ENCODE measurements at places on chromosomes 5 and 9. TPM values are rescaled to one million over a fixed set of nuclear protein-coding genes. Genes with fewer than 3 reads are reported as not detected.

GRCh38 chr9:38423973-38424843 lies at the start of gene IGFBPL1:
TSS of gene IGFBPL1 (minus strand) at chr9:38424454. CDS start at chr9:38424424, 30 bp downstream.
- peak; percentile 79 for DNase-seq

GMCL2 gene
- not detected for total RNA-seq

GRCh38 chr9:132586830-132587591 lies 4.6 kb downstream of the BARHL1 start:
- no peak for DNase-seq

DNA sequence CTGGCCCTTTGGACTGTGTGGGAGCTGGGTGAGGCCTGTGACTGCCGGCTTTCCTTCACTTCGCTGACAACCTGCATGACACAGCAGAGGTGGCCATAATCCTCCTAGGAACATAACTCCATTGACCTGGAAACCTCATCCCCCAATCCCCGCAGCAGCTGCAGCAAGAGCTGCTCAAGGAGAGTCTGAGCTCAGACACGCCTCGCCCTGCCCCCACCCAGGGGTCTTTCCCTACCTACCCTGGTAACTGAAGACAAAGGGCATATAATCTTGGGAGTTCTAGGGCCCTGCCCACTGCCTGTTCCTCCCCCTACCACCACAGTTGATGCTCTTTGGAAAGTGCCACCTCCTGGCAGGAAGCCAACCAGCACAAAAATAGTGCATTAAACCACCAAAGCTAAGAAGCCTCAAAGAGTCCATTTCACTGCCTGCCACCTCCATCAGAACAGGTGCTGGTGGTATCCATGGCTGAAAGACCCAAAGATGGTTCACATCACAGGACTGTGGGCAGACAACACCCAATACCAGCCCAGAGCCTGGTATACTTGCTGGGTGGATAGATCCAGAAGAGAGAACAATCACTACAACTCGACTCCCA lies 18.4 kb downstream of the TRIM36 start:
- DNase-seq = no peak

CAST gene
- total RNA-seq = 83.0 TPM

- peak; percentile 51 for DNase-seq
These were observed 509 bp downstream of the LVRN start for GRCh38 chr5:115962565-115963402.

- peak; percentile 1 for DNase-seq
These were observed 110.0 kb downstream of the PSAT1 start for GRCh38 chr9:78406933-78407332.

DNA sequence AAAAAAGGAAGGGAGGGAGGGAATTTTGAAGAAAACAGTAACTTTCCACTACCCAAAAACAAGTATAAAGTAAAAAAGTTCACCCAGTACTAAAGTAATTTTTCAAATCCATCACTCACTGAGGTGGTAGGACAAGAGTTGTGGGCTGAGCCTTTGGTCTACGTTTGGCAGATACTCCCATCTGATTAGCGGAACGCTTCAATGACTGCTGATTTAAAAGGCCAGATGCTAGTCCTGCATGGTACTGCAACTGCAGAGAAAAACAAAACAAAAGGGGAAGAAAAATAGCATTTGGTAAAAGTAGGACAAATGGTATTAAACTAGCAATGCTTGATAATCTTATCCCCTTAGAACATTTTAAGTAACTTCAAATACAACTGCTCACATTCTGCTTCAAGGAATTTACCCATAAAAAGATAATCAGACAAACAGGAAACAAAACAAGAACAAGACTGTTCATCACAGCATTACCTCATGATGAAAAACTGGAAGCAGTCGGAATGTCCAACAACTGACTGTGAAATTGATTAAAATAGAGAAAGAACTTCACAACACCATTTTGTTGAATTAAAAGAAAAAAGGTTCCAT lies 65.4 kb downstream of the MED27 start:
- DNase-seq = no peak

DNA sequence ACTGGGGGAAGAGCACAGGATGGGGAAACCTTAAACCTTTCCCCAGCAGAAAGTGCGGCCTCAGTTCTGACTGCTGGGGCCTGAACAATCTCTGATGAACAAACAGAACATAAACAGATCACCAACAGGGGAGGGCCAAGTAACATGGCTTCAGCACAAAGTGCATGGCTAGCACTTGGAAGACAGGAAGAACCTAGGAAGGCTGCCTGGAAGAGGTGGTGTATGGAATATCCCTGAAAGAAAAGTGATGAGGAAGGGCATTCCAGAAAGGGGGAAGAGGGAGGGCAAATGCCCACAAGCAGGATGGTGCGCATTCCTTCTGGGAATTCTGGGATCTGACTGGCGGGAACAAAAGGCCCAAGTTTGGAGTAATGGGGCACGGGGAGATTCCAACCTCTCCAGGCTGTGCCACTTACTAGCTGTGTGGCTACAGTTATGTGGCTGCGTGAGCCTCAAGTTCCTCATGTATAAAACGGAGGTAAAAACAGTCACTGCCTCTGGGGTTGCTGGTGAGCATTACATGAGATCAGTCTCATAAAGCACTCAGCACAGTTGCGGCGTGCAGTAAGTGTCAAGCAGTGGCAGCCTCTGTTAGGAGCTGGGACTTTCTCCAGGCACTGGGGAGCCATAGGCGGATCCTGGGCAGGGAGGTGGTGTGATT lies 1.6 kb downstream of the PDGFRB start:
- DNase-seq = no peak

DNA sequence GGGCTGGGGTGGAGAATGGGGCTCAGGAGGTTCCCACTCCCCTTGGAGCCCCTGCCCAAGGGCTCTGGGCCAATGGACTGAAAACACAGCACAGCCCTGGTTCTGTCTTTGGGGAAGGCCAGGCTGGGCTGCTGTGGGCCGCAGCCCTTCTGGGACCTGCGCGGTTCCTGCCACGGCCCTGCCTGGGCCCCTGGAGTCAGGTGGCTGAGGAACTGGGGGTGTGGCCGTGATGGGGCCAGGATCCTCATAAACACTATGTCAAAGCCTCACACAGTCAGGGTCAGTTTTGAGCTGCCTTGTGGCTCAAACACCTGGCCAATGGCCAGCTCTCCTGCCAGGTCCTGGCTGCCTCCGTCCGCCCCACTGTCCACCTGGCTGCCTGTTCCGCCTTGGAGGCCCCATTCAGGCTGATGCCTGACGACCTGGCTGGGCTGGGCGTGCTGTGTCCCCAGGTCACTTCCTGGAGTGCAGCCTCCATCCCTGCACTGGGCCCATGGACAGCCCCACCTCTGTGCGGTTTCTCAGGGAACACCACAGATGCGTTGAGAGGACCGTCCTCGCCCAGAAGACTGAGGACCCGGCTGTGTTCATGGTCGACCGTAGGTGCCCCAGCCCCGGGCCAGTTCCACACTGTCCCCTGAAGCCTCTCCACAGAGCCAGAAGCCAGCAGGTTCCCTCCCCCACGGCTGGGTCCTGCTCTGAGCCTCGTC lies 27.5 kb downstream of the PAEP start:
- no peak for DNase-seq

GRXCR2 gene
- total RNA-seq = not detected

- no peak for DNase-seq
These were observed 1.1 kb downstream of the PRUNE2 start for GRCh38 chr9:76904661-76905457.

DNA sequence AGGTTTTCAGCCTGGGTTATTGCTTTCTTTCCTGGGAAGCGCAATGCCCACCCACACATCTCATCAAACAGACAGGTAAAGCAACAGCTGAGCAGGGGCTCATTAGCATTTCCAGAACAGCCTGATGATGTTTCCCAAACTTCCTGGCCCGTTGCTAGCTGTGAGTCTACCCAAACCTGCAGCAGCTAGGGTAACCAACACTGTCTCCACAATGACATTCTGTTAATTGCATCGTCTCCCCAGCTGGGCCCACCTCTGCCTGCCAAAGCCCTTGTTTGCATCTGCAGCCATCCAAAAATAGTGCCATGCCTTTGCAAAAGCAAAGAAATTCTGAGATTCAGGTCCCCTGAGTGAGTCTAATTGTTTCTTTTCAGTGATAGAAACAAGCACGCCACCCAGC lies 273.0 kb downstream of the MED10 start:
- DNase-seq = no peak

- no peak for DNase-seq
These were observed 123.9 kb upstream of the HAPLN1 start for GRCh38 chr5:83844449-83845068.

GRCh38 chr5:151449297-151449696 lies 1.9 kb downstream of the SLC36A1 start:
- DNase-seq = no peak

- no peak for DNase-seq
These were observed 277.4 kb downstream of the GABRB2 start for GRCh38 chr5:161269125-161269524.

DNA sequence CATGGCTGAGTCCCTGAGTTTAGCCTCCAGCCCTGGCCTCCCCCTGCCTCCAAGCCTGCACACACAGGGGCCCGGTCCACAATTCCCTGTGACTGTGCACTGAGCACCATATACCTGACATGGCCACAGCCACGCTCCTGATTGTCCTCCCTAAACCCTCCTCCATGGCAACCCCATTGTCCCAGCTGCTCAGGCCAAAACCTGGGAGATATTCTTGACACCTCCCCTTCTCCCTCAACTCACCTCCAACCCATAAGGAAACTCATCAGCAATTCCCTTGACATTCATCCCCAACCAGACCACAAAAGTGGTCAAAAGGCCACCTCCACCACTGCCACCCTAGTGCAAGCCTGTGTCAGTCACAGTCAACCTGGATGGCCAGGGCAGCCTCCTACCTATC lies 107.5 kb upstream of the MVB12B start:
- no peak for DNase-seq

SLC6A7 gene
- not detected for total RNA-seq

DNA sequence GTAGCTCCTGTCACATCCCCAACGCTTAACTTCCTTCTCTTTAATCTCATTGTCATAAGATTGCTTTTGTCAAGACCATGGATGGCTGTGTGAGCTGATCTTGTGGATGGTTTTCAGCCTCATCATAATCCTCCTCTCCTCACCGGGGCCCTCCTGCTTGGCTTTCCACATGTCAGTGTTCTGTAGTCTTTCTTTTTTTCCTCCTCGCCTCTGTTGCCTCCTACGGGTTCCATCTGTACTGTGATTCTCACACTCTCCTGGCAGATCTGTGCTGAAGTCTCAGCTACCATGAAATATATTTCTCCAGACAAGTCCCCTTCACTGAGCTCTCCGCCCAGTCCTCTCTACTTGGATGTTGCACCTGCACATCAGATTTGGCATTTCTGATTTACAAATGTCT lies 34.9 kb upstream of the FAM120AOS start:
- DNase-seq = no peak

DNA sequence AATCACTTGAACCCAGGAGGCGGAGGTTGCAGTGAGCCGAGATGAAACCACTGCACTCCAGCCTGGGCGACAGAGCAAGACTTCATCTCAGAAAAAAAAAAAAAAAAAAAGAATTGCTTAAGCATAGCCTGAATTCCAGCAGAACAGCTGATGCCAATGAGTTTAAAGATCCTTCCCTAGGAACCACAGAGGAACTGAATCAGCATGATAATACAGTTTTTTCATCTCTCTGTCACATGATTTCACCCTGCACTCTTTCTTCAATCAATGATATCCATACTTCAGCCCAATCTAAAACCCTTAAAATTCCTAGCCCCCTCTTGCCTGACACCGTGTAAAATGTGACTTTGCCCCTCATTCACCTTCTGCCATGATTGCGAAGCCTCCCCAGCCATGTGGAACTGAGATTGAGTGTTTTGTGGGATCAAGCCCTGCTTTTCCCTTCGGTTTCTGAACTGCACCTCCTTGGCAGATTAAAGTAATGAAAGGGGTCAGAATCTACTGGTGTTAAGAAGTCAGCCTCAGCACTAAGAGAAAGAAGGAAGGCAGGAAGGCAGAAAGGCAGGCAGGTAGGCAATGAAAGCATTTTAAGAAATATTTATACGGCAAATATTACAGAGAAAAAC lies 20.9 kb upstream of the DMXL1 start:
- DNase-seq = peak; percentile 82

GRCh38 chr5:95988877-95989276 lies 27.2 kb upstream of the ELL2 start:
- no peak for DNase-seq

IFNE gene
- not detected for total RNA-seq

DNA sequence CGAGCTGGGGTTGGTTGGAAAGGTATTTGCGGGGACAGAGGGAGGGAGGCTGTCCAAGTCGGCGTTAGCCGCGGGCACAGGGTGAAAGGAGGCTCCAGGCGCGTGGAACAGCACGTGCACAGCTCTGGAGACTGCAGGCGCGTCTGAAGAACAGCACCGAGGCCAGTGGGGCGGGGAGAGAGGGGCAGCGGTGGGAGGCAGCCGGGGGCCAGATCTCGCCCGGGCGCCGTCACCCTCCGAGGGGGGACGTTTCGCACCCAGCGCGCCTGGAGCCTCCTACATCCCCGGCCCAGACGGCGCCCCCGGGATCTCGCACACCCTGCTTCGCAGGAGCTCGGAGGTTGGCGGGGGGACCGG lies 79.6 kb downstream of the NTNG2 start:
- no peak for DNase-seq

DNA sequence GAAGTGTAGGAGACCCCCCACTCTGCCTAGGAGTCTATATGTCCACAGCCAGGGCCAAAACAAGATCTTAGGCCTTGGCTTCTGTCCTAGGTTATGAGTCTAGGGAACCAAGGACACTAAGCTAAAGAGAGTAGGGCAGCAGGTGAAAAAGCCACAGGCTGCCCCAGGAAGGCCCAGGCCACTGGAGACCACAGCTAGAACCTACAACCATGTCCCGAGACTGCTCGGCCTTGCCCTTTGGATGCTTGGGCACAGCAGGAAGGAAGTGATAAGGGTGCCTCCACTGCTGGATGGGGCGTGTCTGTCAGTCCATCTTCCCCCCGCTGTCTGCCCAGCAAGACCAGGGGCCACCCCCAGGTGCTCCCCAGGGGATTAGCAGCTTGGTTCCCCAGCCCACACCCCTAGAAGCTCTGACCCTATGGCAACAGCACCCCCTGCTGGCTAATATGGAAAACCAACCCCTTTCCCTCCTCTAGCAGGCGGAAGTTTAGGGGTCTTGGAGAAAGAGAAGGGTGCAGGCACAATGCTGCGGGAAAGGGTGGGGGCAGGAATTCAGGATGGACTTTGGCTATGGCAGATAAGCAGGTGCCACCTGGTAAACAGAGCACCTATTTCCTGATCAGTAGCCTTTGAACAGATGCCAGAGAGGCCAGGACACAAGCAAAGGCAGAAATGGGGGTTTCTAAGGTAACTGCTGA lies 10.5 kb upstream of the IRF1 start:
- DNase-seq = peak; percentile 76

LRRC26 gene
- not detected for total RNA-seq

DNA sequence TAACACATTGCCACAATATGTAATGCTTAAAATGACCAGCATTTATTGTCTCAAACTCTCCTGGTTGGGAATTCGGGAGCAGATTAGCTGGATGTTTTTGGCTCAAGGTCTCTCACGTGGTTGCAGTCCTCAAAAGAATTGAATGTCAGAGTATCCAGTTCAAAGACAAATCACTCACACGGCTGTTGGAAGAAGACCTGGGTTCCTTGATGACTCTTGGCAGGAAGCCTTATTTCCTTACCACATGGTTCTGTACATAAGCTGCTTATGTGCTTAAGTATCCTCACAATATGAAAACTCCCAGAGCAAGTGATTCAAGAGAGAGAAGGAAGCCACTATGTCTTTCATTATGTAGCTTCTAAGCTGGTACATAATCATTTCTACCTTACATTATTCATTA lies 230.3 kb upstream of the PTPRD start:
- no peak for DNase-seq

Measured in cardiac muscle cell (in vitro differentiated cells and primary cell).